Stimulated activated naive CD8-positive, alpha-beta T cell treated with anti-CD3 and anti-CD28 coated beads, Interleukin-15, Interleukin-2, amounts not matched to agents 100 U/mL and 50 U/mL, for 24 hours (primary cell): ENCODE measurements at places on chromosomes 1 and 21.
A peak's percentile ranks its signal among the peaks of the same experiment; 100 is the strongest.

DNA sequence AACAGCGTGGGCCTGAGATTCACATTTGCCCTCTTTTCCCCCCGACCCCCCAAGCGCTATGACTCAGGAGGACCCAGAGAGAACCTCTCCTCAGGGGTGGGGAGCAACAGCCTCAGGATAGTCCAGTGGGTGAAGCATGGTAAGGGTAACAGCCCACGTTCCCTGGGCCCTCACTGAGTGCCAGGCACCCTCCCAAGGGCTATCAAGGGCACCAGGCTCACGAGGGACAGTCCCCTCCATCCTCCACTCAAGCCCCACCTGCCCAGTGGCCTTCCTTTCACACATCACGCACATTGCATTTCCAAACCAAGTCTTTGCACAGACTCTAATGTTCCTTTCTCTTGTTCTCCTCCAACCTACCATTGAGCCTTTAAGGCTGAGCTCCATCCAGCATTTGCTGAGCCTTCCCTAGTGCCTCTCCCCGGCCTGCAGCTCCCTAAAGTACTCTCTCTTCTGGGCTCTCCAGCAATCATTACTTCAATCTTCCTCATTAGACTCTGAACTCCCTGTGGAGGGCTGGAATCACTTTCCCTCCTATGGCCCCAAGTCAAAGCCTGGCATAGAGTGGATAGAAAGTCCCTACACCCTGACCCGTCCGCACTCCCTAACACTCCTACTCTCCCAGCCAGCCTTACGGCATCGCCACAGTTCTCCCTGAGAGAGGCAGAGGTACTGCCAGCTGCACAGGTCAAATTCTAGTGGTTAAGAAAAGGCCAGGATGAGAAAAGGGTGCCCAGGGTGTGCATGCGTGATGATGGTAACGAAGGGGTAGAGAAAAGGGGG is 1.0 kb downstream of the AKR7A2 start:
- DNase-seq = no peak

GRCh38 chr21:42513985-42514882 is 582 bp downstream of the SLC37A1 start:
- peak; percentile 74 for DNase-seq

- peak; percentile 82 for DNase-seq
Measured at GRCh38 chr1:210407207-210407886, 78.6 kb downstream of the HHAT start.

- DNase-seq = no peak
Measured at GRCh38 chr21:32328595-32328994, 29.9 kb downstream of the MRAP start.

DNA sequence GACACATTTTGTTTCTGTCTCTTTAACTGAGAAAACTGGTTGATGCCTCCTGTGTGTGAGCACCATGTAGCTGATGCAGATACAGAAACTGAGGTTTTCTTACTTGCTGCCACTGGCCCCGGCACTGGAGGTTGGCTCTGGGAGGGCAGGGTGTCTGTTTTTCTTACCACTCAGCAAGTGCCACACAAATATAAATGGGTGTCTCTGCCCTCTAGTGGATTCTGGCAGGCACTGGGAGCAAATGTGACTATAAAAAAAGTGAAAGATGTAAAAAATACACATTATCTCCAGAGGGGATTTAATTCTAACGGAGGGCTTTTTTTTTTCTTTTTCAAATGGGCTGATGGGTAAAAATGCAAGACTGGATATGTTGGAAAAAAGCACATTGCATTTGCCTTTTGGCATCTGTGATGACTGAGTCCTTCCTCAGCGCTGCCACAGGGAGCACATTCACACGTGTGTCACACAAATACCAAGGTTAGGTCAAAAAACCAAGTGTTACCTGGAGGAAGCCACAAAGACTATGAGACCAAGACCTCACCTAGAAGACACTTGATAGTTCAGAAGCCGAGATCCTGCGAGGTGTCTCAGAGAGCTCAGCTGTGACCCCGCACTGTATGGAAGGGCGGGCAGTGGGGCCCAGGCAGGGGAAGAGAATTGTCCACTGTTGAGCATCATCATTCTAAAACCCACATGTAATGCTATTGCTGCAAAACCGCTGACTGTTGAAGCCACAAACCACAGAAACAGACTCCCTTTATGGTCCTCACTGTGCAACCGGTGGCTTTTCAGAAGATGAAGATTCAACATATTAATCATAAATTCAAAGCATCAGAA is 18.9 kb downstream of the PGBD2 start:
- DNase-seq = peak; percentile 45
